Esophagus squamous epithelium (tissue), 5 donors: ENCODE measurements at places on chromosomes 4 and X. TPM values are rescaled to one million over a fixed set of nuclear protein-coding genes. Genes with fewer than 3 reads are reported as not detected.
A peak's percentile ranks its signal among the peaks of the same experiment; 100 is the strongest.

DNA sequence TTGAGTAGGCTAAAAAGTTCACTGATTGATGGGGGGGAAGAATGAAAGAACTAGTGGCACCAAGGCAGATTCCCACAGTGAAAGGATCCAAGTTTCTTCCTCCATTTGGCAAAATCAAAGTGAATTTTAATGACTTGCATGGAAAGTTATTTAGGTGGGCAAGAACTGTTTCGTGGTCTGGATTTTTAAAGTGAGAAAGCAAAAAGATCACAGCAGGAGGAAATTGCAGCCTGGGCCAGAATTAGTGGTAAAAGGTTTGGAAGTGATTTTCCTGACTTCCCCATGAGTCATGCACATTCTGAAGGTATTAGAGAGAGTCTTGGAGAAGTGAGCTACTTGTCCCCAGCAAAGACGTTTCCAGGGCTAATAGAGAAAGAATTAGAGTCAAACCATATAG lies 207.8 kb downstream of the ANTXR2 start:
- H3K27ac ChIP-seq = no peak overlapping the region
- H3K4me3 ChIP-seq = no peak overlapping the region
- H3K36me3 ChIP-seq = no peaks in the 10 kb centered on the region
- no peak for DNase-seq
- no peaks in the 10 kb centered on the region for H3K4me1 ChIP-seq

DNA sequence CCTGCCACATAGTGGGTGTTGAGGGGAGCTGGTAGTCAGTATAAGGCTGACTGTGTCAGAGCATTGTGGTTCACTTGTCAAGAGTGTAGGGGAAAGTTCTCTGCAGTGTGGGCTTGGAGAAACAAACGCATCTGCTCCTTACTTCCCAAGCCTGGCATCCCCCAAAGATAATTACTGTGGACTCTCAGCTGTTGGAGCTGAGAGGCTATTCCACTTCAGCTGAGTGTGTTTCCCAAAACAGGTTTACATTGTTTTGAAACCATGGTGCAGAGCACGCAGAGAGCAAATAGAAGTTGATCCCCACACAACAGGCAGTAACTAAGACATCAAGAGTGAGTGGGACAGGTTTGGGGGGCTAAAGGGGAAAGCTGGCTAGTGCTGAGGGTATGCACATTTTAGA lies 181.0 kb upstream of the EOLA2 start:
- no peaks in the 10 kb centered on the region for H3K27me3 ChIP-seq
- DNase-seq = no peak
- H3K4me1 ChIP-seq = no peaks in the 10 kb centered on the region
- H3K4me3 ChIP-seq = no peak overlapping the region
- no peak overlapping the region for H3K27ac ChIP-seq

PROM1 gene
- 1.7 TPM for total RNA-seq

DNA sequence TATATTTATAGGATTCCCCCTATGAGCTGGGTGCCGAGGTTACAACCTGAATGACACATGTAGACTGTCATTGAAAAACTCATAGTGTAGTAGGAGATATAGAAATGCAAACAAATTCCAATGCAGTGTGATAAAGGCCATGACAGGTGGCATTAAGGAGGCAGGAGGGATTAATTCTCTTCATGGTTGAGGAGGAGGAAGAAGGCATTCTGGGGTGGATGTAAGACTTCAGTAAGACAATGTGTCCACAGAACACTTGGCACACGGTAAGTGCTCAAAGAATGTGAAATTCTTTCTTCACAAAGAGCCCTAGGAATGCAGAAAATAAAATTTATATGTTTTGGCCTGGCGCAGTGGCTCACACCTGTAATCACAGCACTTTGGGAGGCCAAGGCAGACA lies 136.5 kb downstream of the RBM47 start:
- no peak overlapping the region for H3K4me3 ChIP-seq
- no peaks in the 10 kb centered on the region for H3K27me3 ChIP-seq
- H3K27ac ChIP-seq = peak overlapping the region; percentile 34
- H3K36me3 ChIP-seq = peaks cover 4% of the 10 kb centered on the region
- no peak for DNase-seq
- H3K4me1 ChIP-seq = peaks cover 4% of the 10 kb centered on the region

GRCh38 chr4:168514249-168514852 lies 17.5 kb downstream of the PALLD start:
- no peak for DNase-seq
- no peaks in the 10 kb centered on the region for H3K36me3 ChIP-seq
- H3K4me1 ChIP-seq = no peaks in the 10 kb centered on the region
- no peaks in the 10 kb centered on the region for H3K27me3 ChIP-seq
- H3K4me3 ChIP-seq = no peak overlapping the region

STAP1 gene
- total RNA-seq = not detected

DNA sequence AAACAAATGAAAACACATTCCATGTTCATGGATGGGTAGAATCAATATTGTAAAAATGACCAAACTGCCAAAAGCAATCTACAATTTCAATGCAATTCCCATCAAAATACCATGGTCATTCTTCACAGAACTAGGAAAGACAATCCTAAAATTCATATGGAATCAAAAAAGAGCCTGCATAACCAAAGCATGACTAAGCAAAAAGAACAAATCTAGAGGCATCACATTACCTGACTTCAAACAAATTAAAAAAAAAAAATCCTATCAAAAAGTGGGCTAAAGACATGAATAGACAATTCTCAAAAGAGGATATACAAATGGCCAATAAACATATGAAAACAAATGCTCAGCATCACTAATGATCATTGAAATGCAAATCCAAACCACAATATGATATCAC lies 297.5 kb downstream of the NAF1 start:
- no peak overlapping the region for H3K4me3 ChIP-seq
- no peaks in the 10 kb centered on the region for H3K36me3 ChIP-seq
- H3K27me3 ChIP-seq = no peaks in the 10 kb centered on the region
- no peak overlapping the region for H3K27ac ChIP-seq

DNA sequence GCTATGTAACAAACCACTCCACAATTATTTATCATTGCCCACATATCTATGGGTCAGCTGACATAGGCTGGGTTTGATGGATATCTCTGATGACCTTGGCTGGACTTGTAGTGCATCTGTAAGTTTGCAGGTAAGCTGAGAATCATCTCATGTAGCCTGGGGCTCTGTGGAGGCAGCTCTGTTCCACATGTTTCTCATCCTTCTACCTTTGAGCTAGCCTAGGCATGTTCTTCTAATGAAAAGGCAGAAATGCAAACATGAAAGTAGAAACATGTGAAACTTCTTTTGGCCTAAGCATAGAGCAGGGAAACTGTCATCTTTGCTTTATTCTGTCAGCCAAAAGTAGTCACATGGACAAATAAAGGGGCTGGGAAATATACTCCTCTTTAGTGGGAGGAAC lies 18.2 kb downstream of the MRPL1 start:
- H3K4me1 ChIP-seq = peaks cover 27% of the 10 kb centered on the region
- no peaks in the 10 kb centered on the region for H3K27me3 ChIP-seq
- DNase-seq = no peak
- H3K4me3 ChIP-seq = no peak overlapping the region
- H3K27ac ChIP-seq = peak overlapping the region; percentile 69

DNA sequence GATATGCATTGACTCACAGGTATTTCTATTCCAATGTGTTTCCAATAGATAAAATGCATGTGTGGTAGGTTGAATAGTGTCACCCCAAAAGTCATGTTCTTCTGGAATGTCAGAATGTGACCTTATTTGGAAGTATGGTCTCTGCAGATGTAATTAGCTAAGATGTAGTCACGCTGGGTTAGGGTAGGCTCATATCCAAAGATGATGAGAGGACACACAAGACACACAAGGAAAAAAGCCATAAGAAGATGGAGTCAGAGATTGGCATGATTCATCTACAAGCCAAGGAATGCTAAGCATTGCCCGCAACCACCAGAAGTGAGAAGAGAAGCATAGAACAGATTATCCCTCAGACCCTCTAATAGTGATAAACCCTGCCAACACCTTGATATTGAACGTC lies 17.5 kb downstream of the ZNF330 start:
- H3K36me3 ChIP-seq = no peaks in the 10 kb centered on the region
- H3K27me3 ChIP-seq = no peaks in the 10 kb centered on the region
- no peak overlapping the region for H3K4me3 ChIP-seq
- H3K4me1 ChIP-seq = no peaks in the 10 kb centered on the region
- no peak for DNase-seq

INTS6L gene
- total RNA-seq = 6.9 TPM

PLXNB3 gene
- total RNA-seq = 8.8 TPM

- no peak for DNase-seq
- peaks cover 29% of the 10 kb centered on the region for H3K4me1 ChIP-seq
- no peaks in the 10 kb centered on the region for H3K36me3 ChIP-seq
- H3K27me3 ChIP-seq = peaks cover under 1% of the 10 kb centered on the region
- no peak overlapping the region for H3K27ac ChIP-seq
These were observed 108.6 kb downstream of the DHX15 start for GRCh38 chr4:24475756-24476155.

PABPC1L2B gene
- not detected for total RNA-seq

- no peaks in the 10 kb centered on the region for H3K4me1 ChIP-seq
- H3K4me3 ChIP-seq = no peak overlapping the region
- no peaks in the 10 kb centered on the region for H3K36me3 ChIP-seq
These were observed 168.9 kb downstream of the ZNF674 start for GRCh38 chrX:46376246-46376885.

- no peaks in the 10 kb centered on the region for H3K36me3 ChIP-seq
- no peaks in the 10 kb centered on the region for H3K27me3 ChIP-seq
- H3K27ac ChIP-seq = no peak overlapping the region
- DNase-seq = no peak
- peaks cover 10% of the 10 kb centered on the region for H3K4me1 ChIP-seq
These were observed 899 bp upstream of the ZFP92 start for GRCh38 chrX:153410373-153410772.

DNA sequence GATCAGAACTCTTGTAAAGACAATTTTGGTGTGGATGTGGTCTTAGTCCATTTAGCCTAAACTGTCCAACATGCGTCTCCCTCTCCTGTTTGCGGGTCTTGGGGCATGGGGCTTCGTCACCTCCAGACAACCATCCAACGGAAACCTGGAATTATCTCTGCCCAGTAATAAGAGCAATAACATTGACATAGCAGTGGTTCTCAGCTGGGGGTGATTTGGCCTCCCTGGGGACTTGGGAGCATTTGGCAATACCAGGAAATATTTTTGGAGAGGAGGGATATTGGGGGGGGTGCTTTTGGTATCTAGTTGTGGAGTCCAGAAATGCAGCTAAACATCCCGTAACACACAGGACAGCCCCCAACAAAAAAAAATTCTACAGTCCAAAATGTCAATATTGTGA lies 47.2 kb downstream of the SEL1L3 start:
- H3K4me1 ChIP-seq = no peaks in the 10 kb centered on the region
- H3K27me3 ChIP-seq = no peaks in the 10 kb centered on the region
- no peaks in the 10 kb centered on the region for H3K36me3 ChIP-seq
- H3K4me3 ChIP-seq = no peak overlapping the region
- DNase-seq = no peak
- H3K27ac ChIP-seq = no peak overlapping the region

- H3K4me1 ChIP-seq = no peaks in the 10 kb centered on the region
- no peaks in the 10 kb centered on the region for H3K36me3 ChIP-seq
These were observed 37.2 kb upstream of the FAM9C start for GRCh38 chrX:13081395-13082205.

- no peak overlapping the region for H3K27ac ChIP-seq
- no peak overlapping the region for H3K4me3 ChIP-seq
- no peaks in the 10 kb centered on the region for H3K4me1 ChIP-seq
- no peak for DNase-seq
These were observed 96.5 kb upstream of the PUDP start for GRCh38 chrX:7244405-7244804.

GRCh38 chr4:147160908-147161513 lies 215.3 kb upstream of the TTC29 start:
- H3K36me3 ChIP-seq = no peaks in the 10 kb centered on the region
- H3K27me3 ChIP-seq = peaks cover 12% of the 10 kb centered on the region
- H3K27ac ChIP-seq = no peak overlapping the region
- no peak overlapping the region for H3K4me3 ChIP-seq
- H3K4me1 ChIP-seq = no peaks in the 10 kb centered on the region
- DNase-seq = no peak

GRCh38 chr4:183987987-183988392 lies 82.9 kb downstream of the STOX2 start:
- H3K27me3 ChIP-seq = no peaks in the 10 kb centered on the region
- H3K36me3 ChIP-seq = no peaks in the 10 kb centered on the region
- H3K4me3 ChIP-seq = peak overlapping the region; percentile 57
- no peak for DNase-seq

DCLK2 gene
- 0.61 TPM for total RNA-seq

- DNase-seq = no peak
- H3K36me3 ChIP-seq = no peaks in the 10 kb centered on the region
- H3K4me1 ChIP-seq = peaks cover 15% of the 10 kb centered on the region
- no peak overlapping the region for H3K27ac ChIP-seq
These were observed 2185.9 kb upstream of the TENM3 start for GRCh38 chr4:180057299-180057721.

SLITRK4 gene
- 2.8 TPM for total RNA-seq

- no peaks in the 10 kb centered on the region for H3K27me3 ChIP-seq
- DNase-seq = no peak
- no peaks in the 10 kb centered on the region for H3K4me1 ChIP-seq
- H3K36me3 ChIP-seq = no peaks in the 10 kb centered on the region
These were observed 312.7 kb upstream of the GATB start for GRCh38 chr4:152073351-152074087.

FAM47A gene
- not detected for total RNA-seq

ZDHHC9 gene
- 13.6 TPM for total RNA-seq

TEX13D gene
- not detected for total RNA-seq

GRCh38 chr4:155491336-155492120 lies 114.8 kb upstream of the MAP9 start:
- no peaks in the 10 kb centered on the region for H3K36me3 ChIP-seq
- no peak overlapping the region for H3K4me3 ChIP-seq
- no peak for DNase-seq
- H3K27ac ChIP-seq = no peak overlapping the region

DNA sequence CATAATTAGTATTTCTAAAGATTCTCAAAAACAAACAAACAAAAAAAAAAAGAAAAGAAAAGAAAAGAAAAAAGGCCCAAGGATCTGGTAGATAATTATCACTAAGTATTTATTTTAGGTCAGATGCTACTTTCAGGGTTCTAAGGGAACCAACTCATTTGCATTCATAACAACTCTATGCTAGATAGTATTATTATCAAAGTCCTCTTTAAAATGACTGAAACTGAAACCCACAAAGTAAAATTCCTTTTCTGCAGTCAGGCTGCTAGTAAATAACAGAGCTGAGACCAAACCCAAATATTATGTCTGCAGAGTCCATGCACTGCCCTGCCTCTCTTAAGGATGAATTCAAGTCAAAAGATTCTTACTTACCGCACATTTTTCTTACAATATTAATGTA lies 38.3 kb upstream of the MAPK10 start:
- H3K27me3 ChIP-seq = no peaks in the 10 kb centered on the region
- H3K27ac ChIP-seq = no peak overlapping the region
- H3K36me3 ChIP-seq = no peaks in the 10 kb centered on the region
- H3K4me3 ChIP-seq = no peak overlapping the region

GRCh38 chr4:8291036-8291682 lies 21.6 kb downstream of the HTRA3 start:
- H3K36me3 ChIP-seq = peaks cover 13% of the 10 kb centered on the region
- no peak overlapping the region for H3K4me3 ChIP-seq
- DNase-seq = no peak
- no peaks in the 10 kb centered on the region for H3K27me3 ChIP-seq
- no peak overlapping the region for H3K27ac ChIP-seq
